ENCODE measurements at places on chromosomes 6 and 20.

- DNase-seq: no peak
Measured at GRCh38 chr6:54031169-54031568, 80.1 kb upstream of the MLIP start.

DNA sequence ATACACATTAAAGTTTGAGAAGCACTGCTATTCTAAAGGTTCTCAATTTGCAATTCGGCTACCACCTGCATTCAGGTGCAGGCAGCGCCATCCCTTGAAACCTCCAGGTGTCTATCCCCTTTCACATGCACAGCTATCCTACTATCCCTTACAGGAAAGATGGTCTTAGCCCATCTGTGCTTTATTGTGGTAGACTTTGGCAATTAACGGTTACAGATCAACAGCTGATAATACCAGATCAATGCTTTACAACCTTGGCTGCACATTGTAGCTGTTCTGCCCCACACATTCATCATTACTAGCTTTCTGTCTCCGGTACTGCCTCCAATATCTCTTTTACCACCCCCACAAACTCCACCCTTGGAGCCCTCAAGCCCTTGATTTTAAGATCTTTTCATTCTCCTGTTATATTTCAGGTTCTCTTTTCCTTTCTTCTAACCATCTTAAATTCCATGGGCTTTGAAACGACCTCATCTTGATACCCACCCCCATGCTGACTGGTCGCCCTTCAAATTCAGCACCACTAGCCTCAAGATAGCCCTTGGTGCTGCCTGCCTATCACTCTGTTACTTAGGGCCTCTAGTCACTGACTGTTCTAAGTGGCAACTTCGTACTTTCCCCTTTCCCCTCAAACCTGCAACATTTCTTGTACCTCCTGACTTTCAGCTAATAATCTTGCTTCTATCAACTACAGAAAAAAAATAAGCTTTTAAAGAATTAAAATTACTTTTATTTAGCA, 50.8 kb downstream of the SPTLC3 start:
- DNase-seq: no peak

- peak; percentile 47 for DNase-seq
Measured at GRCh38 chr6:37653933-37654565, 43.6 kb downstream of the MDGA1 start.

GRCh38 chr6:136604928-136605510, 54.8 kb upstream of the MAP7 start:
- DNase-seq: no peak

DNA sequence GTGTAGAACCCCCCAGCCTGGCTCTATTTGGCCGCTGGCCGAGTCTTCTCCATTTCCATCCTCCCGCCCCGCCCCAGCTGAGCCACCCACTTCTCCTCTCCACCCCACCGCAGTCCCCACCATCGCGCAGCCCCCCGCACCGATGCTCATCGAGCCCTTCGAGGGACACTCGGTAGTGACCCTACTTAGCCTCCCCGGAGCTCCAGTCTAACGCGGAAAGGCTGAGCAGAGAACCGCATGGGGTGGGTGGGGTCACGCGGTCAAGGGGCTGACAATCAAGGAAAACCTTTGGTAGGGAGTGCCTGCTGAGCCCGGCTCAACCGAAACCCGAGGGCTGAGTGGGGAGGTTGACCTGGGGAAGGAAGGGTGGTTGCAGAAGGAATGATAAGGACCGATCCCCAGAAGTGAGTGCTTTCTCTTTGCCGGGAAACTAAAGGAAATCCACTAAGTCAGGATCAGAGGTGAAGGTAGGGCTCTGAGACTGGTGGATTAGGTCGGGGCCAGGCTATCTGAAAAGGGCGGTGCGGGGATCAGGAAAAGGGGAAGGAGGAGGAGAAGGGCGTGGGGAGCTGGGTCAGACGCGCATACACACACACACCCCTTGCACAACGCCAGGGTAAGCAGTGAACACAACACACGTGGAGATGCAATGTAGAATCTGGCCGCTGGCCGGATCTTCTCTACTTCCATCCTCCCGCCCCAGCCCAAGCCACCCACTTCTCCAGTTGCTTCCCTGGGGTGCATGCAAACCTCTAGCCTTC, 49.8 kb downstream of the CPXM1 start:
- no peak for DNase-seq

DNA sequence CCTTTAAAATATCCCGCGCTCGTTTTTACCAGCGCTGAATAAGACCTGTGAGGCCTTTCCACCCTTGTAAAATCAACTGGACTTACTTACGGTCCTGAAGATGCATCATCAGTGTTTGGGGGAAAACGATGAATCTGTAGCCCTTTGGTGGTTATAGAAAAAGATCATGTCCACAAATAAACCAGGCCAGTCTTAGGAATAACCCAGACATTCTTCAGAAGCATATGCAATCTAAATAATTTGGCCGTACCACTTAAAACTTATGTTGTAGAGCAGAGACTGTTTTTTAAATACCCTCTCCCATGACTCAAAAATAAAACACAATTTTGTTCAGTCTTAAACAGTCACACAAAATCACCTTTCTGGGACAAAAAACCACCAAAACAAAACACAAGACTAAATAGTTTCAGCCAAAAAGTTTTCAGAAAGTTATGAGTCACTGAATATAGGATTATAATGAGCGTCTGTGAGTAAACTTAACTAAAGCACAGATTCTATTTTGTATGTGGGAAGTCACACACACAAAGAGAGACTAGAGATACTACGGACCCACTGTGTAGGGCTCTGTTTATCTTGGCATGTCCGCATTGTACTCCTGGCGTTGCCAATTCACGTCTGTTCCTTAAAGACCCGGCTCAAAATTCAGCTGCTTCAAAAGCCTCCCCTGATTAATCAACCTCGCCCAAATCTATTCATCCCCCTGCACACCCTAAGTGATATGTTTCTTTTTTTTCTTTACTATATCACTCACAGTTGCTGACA, 26.5 kb upstream of the SMOC2 start:
- DNase-seq: no peak

DNA sequence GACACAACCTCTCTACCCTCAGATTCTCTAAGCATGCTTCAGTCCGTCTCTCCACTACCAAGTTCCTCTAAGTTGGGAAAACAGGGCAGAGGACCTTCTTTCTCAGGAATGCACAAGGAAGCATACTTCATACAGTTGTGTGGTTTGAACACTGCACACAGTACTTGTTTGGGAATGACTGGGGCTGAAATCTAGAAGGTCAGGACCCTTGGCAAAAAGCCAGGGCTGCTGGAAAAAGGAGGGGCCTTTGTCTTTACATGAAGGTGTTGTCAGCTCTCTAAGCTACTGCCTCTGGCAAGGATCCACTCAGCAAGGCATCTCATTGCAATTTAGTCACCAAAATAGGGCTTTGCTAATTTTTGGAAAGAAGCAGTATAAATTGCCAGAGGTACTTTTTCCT, 20.7 kb upstream of the HEY2 start:
- no peak for DNase-seq

DNA sequence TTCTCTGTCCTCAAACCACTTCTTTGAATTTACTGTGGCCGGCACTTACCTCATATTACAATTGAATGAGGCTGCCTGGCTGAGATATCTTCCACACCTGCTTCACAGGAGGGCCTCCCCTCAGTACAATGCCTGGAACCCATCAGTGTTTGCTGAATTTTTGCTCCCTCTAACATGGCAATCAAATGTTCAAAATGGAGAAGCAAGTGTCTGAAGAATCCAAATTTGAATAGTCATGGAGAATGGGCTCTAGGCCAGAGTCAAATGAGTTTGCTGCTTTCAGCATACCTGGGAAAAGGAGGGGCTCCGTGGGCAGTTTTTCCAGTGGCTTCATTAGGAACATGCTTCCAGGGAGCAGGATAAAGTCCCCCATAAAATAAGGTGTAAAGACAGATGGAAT, 564.8 kb downstream of the UTRN start:
- DNase-seq: no peak

Measured in HCT116 (cell line).